Stimulated activated CD8-positive, alpha-beta memory T cell treated with anti-CD3 and anti-CD28 coated beads, Interleukin-2, amount 100 ng/mL, for 1 hour (primary cell): ENCODE measurements at places on chromosomes 2 and 18.

- DNase-seq, result no peak
These were observed 6.0 kb downstream of the SRBD1 start for GRCh38 chr2:45605116-45605515.

DNA sequence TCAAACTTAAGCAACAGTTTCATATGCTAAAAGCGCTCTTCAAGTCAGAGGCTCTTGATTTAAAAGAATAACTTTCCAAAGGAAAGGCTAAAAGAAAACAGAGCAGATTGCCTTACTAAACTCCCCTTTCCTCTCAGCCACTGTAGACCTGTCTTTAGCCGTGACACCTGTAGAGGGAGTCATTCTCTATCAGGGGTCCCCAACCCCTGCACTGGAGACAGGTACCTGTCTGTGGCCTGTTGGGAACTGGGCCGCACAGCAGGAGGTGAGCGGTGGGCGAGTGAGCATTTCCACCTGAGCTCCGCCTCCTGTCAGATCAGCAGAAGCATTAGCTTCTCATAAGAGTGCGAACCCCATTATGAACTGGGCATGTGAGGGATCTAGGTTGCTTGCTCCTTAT lies 9.6 kb downstream of the SLC14A1 start:
- DNase-seq, result no peak

- no peak for DNase-seq
These were observed 56.7 kb upstream of the ZDBF2 start for GRCh38 chr2:206217743-206218142.

GRCh38 chr2:202760848-202761247 lies 110.7 kb downstream of the ICA1L start:
- DNase-seq, result no peak

DNA sequence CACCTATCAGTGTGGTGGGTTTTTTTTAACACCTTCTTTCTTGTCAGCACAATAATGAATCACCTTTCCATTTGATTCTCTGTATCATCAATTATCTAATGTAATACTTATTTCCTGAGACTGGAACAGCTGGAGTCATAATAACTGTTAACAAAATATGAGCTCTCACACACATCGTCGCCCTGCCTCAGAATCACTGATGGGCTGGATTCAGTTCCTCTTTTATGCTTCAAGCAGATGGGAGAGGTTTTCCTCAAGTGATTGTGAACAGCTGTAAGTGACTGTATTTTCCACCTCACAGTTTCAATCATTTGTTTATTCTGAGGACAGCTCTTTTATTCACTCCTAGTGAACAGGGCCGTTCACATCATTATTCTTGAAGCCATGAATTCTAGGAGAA lies 330.2 kb downstream of the DSC3 start:
- DNase-seq, result no peak

GRCh38 chr18:32310101-32310500 lies 120.3 kb downstream of the MEP1B start:
- no peak for DNase-seq

GRCh38 chr18:74375999-74376398 lies 60.4 kb downstream of the C18orf63 start:
- DNase-seq, result no peak

DNA sequence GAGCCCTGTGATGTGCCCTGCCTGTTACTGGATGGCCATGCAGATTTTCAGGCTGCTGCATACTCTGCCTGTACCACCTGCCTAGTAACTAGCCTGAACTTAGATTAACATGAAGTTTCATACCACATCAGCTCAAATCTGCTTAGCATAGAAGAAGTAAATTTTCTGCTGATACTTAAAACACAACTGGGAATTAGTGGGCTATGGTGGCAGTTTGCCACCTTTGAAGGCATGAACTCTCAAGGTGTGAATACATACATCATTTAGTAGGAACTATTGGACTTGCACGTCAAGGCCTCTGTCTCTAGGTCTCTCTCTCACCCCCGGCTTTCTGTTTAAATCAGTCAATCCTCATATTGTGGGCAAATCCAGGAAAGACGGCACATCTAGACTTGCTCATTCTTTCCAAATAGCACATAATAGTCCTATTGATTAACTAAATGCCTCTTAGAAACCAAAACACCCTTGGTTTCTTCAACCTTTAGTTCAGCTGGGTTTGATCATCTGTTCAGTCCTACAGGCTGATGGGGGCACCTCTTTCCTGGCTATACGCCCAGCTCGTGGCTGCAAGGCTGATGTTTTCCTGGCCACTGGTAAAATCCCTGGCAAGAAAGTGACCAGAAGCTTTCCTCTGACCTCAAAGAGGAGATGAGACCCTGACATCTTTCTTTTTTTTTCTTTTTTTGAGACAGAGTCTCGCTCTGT lies 58.4 kb downstream of the ALPK2 start:
- no peak for DNase-seq

DNA sequence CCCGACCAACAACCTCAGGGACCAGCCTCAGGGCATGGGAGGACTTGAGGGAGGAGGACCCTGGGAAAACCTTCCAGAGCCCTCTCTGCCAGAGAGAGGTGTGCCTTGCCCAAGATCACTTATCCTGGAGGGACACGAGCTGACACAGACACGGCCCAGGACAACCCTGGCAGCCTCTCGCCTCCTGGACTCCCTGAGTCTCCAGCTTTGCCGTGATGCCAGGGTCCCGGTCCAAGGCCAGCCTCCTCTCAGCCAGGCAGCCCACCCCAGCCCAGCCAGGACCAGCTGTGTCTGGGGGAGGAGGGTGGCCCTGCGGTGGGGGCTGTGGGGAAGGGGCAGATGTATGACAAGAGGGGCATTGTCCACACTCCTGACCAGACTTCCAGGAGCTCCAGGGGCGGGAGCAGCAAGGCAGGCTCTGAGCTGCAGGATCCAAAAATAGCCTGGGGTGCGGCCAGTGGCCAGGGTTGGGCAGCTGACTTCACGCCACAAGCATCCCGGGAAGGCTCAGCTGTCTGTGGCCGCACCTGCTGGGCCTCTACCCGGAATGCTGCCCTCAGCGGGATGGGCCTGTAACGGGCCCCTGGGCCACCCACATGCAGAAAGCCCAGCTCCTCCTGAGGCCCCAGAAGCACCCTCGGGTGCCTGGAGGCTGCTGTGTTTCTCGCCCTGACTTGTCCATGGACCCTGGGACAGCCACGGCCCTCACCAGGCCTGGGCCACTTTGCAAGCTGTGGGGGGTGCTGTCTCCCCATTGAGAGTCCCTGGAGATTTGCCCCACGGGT lies 65.5 kb upstream of the GPC1 start:
- no peak for DNase-seq

- DNase-seq, result no peak
These were observed 175.4 kb downstream of the ANTXR1 start for GRCh38 chr2:69188182-69188900.

DNA sequence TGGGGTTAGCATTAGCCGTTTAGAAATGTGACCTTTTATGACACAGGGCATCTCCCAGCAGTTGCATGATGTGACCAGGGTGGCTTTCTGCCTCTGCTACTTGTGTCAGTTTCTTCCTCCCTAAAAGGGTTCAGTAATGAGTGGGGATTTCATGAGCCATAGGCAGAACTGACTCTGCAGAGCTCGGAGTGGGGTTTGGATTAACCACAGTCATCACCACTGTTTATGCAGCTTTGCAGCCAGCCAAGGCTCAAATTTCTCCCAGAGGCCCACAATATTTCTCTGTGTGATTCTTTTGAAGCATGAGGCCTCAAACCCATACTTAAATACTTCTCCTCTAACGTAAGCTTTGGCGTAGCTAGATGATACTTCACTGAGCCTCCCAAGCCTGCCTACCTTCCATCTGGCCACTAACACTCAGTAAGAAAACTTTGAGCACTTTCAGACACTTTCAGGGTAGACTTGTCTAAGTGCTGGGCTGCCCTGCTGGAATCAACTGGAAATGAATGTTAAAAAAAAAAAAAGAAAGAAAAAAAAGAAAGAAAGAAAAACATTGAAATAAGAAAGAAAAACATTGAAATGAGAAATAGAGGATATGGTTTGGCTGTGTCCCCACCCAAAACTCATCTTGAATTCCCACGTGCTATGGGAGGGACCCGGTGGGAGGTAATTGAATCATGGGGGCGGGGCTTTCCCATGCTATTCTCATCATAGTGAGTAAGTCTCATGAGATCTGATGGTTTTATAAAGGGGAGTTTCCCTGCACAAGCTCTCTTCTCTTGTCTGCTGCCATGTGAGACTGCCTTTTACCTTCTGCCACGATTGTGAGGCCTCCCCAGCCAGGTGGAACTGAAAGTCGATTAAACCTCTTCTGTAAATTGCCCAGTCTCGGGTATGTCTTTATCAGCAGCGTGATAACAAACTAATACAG lies 11.5 kb upstream of the LAPTM4A start:
- no peak for DNase-seq

- DNase-seq, result no peak
These were observed 70.4 kb upstream of the ARHGAP15 start for GRCh38 chr2:143058851-143059250.

- DNase-seq, result no peak
These were observed 91.5 kb upstream of the NOSTRIN start for GRCh38 chr2:168710754-168711467.
